ENCODE measurements at places on chromosomes 16 and 17.
A peak's percentile ranks its signal among the peaks of the same experiment; 100 is the strongest.

- no peak for DNase-seq
These were observed 25.7 kb downstream of the CDYL2 start for GRCh38 chr16:80778703-80779102.

DNA sequence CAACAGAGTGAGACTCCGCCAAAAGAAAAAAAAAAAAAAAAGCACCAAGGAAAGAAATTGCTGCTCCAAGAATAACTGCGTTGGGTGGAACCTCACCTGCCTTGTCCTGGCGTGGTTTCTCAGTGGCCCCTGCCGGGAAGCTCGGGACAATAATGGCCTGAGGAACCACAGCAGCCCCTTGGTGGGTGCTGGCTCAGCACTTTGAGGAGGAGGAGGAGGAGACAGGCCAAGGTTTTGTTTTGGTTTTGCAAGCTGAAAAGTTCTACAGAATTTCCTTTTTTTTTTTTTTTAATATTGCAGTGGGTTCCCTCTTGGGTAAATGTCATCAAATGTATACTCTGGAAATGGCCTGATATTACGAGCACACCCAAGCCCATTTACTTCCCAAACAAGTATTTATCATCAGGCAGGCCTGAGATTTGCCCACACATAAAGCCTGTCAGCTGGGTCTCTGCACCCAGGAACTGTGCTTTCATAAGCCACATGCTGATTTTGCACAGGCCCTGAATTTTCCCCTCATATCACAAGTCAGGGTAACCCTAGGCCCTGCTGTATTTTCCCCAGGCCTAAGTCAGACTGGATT, 78.3 kb downstream of the SOCS1 start:
- no peak for DNase-seq

- DNase-seq = no peak
These were observed 568.3 kb upstream of the ZFHX3 start for GRCh38 chr16:73616166-73616753.

- peak; percentile 24 for DNase-seq
These were observed 30.3 kb downstream of the ATPAF2 start for GRCh38 chr17:18008496-18009268.

DNA sequence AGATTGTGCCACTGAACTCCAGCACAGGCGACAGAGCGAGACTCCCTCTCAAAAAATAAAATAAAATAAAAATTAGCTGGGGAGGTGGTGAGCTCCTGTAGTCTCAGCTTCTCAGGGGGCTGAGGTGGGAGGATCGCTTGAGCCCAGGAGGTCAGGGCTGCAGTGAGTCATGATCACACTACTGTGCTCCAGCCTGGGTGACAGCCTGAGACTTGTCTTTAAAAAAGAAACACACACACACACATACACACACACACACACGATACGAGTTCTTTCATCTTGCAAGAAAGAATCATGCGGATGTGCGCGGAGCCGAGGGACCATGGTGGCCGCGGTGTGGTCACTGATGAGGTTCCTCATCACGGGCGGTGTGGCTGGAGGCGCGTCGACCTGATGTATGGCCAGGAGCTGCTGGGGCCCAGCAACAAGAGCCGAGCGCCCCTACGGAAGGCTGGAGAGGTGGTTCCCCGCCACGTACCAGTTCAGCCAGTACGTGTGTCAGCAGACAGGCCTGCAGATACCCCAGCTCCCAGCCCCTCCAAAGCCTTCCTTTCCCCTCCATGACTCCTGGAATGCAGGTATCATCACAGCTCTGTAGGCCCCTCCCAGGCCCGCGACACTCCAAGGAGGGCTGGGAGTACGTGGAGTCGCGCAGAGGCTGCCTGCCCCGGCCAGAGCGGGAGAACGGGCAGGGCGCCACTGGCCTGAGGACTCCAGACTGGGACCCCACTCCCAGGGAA, 20.7 kb downstream of the NXN start:
- no peak for DNase-seq

- DNase-seq = no peak
These were observed 9.4 kb upstream of the SP6 start for GRCh38 chr17:47860386-47860785.

DNA sequence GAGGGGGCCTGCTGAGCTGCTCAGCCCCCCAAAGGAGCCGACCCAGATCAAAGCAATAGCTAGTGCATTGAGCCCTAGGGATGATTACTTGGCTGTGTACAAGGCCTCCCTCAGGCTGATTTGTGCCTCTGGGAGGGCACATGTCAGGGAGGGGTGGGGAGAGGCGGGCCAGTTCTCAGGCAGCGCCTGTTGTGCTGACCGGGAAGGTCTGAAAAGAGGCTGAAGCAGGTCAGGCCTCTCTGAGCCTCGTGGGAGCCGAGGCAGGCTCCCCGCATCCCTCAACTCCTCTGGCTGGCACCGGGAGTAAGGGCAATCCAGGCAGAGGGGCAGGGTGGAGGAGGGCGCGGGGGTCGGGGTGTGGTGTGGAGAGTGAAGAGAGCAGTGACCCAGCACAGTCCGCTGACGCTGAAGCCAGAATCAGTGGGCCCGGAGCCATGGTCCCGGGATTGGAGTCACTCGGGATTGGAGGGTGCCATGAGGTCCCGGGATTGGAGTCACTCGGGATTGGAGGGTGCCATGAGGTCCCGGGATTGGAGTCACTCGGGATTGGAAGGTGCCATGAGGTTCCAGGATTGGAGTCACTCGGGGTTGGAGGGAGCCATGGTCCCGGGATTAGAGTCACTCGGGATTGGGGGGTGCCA, 3.0 kb downstream of the DCXR start:
- no peak for DNase-seq

DNA sequence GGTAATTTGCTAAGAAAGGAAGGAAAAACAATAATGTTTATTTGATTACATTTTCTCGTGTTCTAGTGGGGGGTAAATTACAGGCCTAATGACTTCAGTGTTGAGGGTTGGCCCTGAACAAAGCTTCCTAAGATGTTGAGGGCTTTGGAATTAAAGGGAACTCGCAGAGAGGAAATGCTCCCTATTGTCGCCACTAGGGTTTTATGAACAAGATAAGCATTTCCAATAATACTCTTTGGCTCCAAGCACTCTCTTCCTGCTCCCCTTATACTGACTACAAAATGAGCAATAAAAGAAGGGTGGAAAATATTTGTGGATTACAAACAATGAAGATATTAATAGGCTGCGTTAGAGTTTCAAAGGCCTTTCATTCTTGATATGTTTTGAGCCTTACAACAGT, 363.6 kb downstream of the HS3ST3B1 start:
- no peak for DNase-seq

DNA sequence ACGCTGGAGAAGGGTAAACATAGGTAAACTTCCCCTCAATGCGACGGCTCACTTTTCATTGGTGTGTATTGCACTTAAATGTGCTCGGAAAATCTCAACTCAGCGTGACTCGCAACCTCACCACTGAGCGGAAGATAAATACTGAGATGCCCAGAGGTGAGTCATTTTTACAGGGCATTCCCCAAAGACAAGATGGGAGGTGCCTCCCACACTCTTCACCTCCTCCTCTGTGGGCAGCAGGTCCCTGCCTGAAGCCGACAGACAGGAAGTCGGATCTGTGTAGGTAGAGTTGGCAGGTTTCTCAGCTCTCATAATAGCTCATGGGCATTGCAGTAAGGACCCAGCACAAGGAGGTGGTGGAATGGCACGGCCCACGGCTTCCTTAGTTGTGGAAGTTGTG, 274.6 kb upstream of the HSBP1 start:
- no peak for DNase-seq

DNA sequence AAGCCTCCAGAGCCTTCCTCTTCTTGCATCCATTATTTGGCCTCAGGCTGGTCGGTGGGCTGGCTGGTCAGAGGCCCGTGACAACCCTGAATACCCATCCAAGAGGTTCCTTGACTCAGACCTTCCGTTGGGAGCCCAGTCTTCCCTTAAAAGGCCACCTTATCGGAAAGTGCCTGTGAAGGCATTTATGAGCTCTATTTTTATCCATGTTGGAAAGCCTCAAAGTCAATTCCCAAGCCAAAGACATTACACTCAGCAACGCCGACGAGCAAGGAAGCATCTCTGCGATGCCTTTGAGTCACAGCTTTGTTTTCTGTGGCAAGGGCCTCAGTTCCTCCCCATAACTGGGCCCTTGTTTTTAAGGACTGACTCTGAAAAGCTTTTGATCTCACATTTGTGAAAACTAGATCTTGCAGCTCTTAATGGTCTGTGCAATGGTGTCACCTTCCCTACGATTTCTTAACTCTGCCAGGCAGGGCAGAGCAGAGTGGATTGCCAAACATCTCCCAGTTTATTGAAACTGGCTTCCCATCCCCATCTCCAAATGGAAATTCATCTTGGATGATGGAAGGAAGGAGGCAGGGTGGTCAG, 13.3 kb upstream of the SPOP start:
- no peak for DNase-seq

DNA sequence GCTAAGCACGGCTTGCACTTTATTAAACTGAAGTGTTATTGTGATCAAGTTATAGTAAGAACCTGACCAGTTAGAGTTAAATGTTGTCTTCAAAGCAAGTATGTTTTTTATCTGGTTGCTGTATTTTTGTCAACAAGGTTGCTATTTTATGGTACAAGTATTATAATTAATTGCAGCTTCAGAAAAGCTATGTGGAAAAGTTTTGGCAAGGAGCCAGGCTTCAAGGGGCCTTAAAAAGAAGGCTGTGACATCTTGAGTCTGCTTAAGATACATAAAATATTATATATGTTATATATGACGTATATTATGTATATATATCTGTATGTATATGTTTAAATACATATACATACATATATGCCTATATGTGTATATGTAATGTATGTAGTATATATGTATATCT, 1461.2 kb upstream of the CDH8 start:
- DNase-seq = no peak

DNA sequence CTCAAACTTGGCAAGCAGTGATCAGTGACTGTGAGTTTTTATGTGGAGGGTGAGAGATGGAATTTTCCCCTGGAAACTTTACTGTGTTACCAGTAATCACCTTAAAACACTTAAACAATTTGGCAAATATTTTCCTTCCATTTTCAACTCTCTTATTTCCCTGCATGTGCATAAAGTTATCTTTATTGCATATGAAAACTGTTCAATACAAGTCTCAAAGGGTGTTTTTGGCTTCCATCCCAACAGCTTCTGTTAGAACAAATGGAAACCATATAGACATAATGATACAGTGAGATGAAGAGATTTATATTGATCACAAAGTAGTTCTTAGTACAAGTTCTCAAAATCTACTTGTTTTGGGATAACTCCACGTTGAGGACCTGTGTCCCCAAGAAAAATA, 36.4 kb upstream of the TANGO6 start:
- DNase-seq = no peak

GRCh38 chr16:67749436-67750078, 30.4 kb upstream of the GFOD2 start:
- DNase-seq = no peak

- DNase-seq = no peak
These were observed 3.4 kb downstream of the SPNS1 start for GRCh38 chr16:28977703-28978662.

DNA sequence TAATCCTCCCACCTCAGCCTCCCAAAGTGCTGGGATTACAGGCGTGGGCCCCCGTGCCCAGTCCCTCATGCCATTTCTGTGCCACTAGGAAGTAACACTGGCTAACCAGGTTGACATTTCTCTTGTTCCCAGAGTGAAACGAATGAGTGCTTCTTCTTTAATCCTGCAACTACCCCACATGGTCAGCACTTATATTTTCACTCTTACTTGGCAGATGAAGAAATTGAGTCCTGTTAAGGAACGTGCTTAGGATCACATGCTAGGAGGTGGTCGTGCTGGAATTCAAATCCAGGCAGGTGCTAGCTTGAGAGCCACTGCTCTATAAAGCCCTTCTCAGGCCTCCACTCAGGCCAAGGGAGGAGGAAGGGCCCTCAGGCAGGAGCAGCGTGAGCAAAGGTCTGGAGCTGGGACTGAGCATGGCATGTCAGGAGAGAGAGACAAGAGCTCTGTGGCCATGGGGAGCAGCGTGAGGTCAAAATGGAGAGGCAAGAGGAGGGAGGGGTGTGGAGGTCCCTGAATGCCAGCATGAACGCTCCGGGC, 18.5 kb upstream of the RMI2 start:
- no peak for DNase-seq

GRCh38 chr17:57783338-57783742, 38.2 kb upstream of the CCDC182 start:
- peak; percentile 16 for DNase-seq

DNA sequence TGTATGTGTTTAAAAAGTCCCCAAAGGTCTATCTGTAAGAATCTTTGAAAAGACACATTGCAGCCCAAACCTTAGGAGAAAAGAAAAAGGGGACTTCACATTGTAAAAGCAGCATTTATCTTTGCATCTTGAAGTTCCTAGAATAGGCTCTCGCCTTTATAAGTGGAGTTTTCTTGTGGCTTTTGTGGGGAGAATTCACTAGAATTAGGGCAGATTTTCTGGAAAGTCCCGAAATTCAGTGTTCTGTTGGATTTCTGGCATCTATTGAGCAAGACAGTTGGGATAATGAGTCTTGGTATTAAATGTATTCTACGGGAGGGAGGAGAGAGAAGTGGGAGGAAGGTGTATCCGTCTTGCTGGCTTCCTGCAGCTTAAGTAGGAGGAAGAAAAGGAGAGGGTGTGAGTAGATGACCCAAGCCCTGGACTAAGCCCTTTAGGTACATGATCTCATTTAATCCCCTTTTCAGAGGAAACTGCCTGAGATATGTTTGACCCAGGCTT, 62.6 kb downstream of the PRKCA start:
- DNase-seq = peak; percentile 78

GRCh38 chr17:43171586-43172487, 823 bp downstream of the NBR1 start:
- DNase-seq = peak; percentile 100

- DNase-seq = no peak
These were observed 245.6 kb upstream of the RBFOX1 start for GRCh38 chr16:7086822-7087616.

DNA sequence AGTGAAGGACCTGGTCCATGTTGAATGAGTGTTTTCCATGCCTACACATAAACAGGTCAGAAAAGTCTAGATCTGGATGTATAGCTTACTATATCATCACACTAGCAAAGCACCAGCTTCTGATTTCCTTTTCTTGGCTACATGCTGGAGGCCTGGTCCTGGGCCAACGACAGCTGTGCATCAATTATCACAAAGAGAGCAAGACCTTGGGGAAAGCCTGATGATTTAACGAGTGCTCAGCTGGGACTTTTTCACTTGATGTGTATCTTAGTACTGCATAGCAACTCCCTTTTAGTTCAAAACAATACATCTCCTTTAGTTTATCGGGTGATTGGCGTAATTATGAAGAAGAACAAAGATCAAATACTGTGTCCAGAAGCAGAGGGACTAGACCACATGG, 358.2 kb downstream of the KIF2B start:
- DNase-seq = no peak

GRCh38 chr16:6633456-6633855, 699.2 kb upstream of the RBFOX1 start:
- DNase-seq = no peak

GRCh38 chr17:77848257-77848656, 110.2 kb upstream of the TNRC6C start:
- DNase-seq = no peak

DNA sequence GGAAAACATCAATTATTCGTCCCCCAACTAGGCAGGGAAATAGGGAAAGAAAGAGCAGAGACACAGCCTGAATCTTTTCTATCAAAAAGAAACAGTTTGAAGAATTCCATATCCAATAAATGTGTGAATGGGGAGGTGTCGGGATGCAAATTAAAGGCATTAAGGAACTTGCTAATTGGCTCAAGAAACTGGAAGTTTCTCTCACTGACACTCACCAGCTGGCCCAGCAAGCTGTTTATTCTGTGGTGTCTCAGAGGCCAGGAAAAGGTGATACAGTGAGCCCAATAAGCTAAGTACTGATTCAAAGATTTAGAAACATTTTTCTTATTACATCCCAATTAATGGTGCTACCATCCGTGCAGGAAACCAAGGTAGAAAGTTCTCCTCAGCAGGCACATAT, 104.4 kb upstream of the CLEC3A start:
- no peak for DNase-seq

Data from amniotic epithelial cell (primary cell).